Activated CD4-positive, alpha-beta T cell treated with anti-CD3 and anti-CD28 coated beads for 1 hour (primary cell): ENCODE measurements at places on chromosomes 3 and 15.

DNA sequence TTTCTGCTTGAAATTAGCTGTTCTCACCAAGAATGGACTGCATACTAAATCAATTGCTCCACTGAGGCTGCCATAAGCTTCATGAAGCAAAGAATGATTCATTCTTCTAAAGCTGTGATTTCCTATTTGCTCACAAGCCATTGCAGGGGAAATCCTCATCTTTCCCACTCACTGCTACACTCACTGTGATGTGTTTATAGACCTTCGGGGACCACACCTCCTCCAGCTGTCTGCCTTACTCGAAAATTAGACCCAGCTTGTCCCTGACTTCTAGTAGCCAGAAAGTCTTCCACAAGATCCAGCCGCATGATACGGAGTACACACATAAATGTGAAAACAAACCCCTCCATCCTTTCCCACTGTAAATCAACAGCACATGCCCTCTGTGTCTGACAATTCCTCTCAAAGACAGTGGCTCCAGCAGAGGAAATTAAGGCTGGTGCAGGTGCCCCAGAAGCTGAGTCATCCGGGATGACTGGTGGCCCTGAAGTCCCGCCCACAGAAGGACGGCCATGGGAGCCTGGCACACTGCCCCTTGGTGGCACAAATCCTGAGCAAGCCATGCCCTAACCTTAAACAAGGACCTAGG lies 172.0 kb downstream of the STT3B start:
- no peak for DNase-seq

DNA sequence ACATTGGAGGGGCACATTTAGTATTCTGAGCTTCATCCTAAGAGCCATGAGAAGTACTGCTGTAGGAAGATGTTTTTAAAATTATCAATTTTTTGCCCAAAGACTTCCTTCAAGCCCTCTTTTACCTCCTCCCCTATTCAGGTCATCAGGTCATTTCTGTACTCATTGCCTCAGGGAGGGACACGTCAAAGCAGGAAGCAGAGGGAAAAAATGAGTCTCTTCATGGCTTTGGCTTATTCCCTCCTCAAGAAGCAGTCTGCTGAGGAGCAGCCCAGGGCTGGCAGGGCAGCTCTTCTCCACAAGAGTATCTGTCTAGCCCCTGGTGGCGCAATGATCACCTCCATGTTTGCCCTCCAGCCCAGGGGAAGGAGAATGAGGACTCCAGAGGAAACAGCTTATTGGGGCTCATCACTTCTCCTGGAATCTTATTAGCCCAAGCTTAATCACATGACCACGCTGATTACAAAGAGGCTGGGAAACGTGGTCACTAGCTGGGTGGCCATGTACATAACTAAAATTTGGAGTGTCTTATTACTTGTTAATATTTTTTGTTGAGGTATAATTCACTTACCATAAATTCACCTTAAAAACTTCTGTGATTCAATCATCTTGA lies 44.2 kb upstream of the GATA2 start:
- no peak for DNase-seq

GRCh38 chr3:23686519-23686918 lies 119.2 kb upstream of the UBE2E1 start:
- DNase-seq: no peak

DNA sequence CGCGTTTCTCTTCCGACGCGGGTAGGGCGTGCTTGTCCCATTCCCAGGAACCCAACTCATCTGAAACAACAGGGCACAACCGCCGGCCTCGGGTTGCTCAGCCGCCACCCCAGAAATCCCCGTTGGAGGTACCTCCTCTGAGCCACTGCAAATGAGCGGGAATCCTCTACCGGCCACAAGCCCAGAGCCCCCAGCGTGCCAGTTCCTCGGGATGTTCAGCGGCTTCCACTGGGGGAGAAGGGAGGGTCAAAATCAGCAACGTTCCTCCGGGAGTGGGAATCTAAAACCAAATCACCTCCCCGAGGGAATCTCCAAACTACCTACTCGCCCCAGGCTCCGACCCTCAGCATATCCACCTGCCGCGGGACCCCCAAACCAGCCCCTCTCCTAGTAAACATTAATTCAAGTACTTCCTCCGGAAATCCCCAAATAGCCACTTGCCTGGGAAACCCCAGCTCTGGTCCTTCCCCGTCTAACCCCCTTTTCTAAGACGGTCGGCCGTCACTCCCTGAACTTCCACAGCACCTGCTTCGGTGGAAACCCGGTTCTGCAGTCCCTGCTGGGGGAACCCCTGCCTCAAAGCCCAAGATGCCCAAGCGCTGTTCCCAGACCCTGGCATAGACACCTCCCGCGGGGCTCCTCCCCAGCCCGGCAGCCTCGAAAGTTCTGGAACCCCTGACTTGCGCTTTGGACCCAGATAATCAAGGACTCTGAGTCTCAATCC lies 887 bp downstream of the OXTR start:
- no peak for DNase-seq

DNA sequence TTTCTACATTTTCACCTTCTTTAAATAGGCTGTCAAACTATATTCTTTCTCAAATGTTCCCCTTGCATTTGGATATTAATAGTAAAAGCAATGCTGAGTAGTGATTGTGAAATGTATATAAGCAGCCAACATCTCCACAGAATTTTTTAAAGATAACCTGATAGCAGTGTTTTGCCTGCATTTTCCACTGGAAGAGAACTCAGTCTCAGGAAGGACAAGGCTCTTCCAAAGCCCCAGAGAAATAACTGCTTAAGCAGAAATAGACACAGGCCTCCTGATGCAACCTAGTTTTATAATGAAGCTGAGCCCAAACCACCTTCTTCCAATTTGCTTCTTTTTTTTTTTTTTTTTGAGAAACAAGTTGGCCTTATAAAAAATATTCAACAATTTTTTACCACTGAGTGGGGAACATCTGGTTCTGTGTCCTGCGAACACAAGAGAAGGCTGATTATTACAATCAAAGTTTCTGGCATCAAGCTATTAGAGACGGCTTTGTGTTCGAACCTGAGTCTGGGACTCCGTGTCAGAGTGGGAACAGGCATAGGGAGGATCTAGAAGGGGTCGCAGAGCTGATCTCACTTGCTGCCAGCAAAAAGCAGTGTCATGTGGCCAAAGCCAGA lies 332.5 kb upstream of the TBL1XR1 start:
- no peak for DNase-seq

GRCh38 chr3:60064210-60065178 lies 1014.7 kb upstream of the CFAP20DC start:
- no peak for DNase-seq

GRCh38 chr3:54575618-54575960 lies 352.3 kb downstream of the LRTM1 start:
- no peak for DNase-seq

DNA sequence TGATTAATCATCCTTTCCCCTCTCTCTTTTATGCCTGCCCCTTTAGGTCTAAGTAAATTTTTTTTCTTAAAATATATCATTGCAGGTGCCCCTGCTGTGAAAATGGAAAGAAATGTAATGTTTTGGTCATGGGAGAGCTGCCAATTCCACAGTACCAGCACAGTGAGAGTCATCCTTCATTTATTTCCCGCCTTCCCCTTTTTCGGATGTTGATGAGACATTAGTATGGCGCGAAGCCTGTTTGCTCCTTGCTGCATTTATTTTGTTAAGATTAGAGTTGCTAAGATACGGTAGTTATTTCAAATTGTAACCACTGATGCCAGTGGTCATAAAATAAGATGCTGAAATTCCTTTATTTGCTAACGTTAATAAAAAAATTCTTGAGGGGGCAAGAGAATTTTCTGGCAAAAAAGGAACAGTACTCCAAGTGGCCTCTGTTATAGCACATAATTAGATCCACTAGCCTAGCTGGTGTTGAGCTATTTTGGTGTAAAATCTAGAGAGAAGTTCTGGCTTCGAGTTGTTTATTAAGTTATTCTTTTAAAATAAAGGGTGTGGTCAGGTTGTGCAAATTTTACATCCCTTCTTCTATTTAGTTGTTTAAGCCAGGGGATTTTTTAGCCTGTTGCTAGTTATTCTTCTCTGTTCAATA lies 62.8 kb downstream of the MDFIC2 start:
- no peak for DNase-seq

DNA sequence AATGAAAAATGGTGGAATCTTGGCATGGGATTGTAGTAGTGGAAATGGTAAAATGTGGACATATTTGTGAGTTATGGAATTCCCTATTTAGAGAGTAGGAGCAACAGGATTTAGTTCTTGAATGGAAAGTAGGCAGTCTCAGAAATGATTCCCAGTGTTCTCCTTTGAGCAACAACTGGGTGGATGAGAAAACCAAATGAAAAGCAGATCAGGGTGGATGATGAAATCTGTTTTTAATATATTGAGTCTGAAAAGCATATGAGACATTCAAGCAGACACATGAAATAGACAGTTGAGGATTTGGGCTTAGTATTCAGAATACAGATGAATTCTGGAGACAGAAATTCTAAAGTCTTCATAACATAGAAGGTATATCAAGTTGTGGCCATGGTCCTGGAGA lies 451.3 kb downstream of the LPP start:
- no peak for DNase-seq

DNA sequence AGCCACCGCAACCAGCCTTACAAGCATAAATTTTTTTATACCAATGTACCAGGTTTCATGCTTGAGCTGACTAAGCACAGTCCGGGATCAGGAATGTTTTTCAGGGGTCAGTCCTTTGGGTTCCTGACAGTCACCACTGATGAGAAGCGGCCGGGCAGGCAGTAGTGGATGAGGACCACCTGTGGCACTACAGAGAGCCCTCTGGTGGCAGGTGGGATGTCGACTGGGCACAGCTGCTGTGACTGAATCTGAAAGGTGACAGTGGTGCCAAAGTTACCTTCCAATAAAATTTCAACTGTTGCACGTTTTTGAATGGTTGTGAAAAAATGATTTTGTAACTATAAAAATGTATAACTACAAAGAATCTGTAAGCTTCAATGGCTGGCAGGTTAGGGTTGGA lies 34.0 kb downstream of the TPRA1 start:
- no peak for DNase-seq

DNA sequence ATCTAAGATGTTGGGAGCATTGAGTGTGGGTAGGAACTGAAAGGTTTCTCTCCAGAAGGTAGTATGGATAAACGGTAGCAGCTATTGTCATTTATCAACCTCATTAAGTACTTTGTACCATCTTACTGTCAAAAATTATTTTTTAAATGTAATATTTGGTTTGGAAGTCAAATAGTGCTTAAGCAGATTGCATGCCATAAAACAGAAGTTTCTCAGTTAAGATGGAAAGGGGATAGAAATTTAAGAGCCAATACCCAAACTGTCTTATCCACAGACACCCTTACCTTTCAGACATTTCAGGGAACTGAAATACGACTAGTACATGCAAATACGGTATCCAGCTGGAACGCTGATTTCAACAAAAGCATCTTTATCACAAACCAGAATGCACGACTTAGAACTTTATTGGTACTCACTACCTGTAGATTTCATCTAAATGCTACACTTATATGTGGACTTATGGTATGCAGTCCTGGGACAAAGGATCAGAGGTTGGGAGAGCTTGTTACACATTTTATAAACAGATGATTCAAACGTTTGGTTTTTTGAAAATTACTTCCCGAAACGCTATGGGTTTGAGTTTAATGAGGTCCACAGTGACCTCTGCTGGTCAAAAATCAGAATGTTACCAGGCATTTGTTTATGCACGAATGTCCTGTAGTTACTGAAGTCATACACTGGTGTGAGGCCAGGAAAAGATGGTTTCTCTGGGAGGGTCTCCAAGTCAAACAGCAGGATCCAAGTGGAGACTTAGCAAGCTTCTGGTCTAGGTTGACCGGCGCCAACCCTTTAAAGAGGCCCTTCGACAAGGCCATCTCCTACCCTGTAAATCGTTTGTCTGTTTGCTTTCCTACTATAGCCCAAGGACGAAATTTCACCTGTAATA lies 45.7 kb upstream of the DUT start:
- DNase-seq: no peak

DNA sequence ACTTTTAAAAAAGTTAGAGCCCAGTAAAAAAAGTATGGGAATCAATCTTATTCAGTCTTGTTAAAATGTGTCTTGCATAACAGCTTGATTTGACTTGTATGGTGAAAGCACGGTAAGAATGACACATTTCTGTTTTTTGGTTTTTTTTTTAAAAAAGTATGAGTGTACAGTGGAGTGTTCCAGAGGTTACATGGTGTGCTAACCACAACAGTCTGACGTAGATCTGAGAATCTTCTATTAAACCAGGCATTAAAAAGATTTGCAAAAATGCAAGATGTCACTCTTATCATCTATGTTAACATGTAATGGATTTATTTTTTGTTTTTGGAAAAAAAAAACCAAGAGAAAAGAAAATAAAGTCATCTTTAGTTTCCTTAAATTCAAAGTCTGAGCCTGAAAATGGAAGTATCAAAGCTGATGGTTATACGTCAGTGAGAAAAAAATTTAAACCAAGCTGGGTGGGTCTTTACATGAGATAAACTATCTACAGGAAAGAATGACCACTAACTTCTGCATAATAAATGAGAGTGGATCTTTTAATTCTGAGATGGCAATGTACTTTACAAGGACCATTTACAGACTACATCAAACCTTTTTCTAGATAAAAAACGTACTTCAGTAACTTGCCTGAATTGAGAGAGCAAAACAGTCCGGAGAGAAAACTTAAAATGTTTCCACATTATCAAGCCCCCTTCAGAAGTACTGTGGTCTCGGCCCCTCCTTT lies 1.6 kb downstream of the GABPB1 start:
- no peak for DNase-seq

- DNase-seq: no peak
Measured at GRCh38 chr15:68503213-68503612, 71.2 kb upstream of the ITGA11 start.

DNA sequence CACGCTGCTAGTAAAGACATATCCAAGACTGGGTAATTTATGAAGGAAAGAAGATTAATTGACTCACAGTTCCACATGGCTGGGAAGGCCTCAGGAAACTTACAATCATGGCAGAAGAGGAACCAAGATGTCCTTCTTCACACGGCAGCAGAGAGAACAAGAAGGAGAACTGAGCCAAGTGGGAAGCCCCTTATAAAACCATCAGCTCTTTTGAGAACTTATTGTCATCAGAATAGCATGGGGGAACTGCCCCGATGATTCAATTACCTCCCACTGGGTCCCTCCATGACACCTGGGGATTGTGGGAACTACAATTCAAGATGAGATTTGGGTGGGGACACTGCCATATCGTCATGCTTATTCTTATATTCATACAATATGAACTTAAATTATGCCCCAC lies 49.0 kb downstream of the DUT start:
- no peak for DNase-seq
